ENCODE measurements at places on chromosomes 16 and 17.

- DNase-seq = no peak
Observed at GRCh38 chr16:9039210-9039609, 52.2 kb upstream of the HAPSTR1 start.

DNA sequence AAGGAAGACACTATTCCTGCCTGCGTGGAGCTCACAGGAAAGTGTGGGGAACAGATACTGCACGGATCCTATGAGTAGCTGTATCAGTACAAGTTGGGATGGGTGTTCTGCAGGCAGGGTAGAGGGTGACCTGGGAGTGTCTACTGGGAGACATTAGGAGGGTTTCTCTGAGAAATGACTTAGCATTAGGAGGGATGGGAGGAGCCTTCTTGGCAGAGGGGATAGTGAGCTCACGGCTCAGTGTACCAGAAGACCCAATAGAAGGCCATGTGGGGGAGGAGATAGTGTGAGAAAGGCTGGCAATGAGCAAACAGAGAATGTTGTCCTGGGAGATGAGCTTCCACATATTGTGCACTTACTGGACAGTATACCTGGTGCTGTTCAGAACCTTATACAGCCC, 109.1 kb downstream of the MSI2 start:
- no peak for DNase-seq

DNA sequence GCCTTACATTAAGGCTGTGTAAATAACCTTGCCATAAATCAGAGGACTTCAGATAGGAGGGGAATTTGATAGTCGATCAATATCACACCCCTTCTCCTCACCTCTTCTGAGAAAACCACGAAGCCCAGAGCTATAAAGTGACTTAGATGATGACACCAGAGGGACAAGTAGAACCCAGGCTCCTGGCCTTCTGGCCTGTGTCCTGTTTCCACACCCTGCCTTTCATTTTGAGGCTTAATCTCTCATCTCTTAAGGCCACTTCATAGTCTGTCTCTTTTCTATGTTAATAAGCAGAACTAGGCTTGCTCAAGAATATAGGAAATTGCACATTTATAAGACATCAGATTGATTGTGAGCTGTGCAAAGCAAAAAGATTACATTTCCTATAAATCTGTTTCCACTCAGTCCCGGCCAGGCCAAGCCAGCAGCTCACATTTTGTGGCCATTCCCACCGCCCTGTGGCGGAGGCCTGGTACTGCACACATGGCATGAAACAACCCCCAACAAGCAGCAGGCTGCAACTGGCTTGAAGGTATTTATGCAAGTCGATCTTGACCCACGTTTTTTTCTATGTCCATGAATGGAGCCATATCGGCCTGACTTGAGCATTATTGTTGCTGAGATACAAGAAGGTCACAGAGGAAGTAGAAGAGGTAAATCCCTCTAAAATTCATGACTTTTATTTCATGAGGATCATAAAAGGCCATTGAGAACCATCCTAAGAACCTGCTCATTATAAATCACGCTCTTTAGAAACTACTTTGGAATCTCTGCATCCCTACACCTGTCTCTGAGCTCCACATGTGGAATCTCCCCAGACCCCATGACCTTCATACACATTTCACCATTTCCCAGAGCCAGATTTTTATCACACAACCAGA, 93.7 kb downstream of the PMP22 start:
- peak; percentile 22 for DNase-seq

DNA sequence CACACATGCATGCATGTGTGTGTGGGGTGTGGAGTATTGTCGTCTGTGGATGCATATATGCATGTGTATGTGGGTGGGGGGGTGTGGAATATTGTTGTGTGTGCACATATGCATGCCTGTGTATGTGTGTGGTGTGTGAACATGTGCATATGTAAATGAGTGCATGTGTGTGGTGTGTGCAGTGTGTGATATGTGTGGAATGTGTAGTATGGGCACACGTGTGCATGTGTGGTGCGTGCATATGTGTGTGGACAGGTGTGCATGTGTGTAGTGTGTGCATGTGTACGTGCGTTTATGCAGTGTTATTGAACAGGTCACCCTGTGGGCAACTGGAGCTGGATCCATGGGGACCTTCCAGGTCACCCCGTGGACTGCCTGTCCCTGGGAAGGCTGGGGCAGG, 18.7 kb downstream of the RBFOX3 start:
- DNase-seq = no peak

- DNase-seq = no peak
Observed at GRCh38 chr17:16197276-16197675, 18.1 kb downstream of the NCOR1 start.

- no peak for DNase-seq
Observed at GRCh38 chr16:4517812-4518680, 20.5 kb downstream of the CDIP1 start.

GRCh38 chr16:19299565-19299964, 14.0 kb downstream of the CLEC19A start:
- DNase-seq = no peak

DNA sequence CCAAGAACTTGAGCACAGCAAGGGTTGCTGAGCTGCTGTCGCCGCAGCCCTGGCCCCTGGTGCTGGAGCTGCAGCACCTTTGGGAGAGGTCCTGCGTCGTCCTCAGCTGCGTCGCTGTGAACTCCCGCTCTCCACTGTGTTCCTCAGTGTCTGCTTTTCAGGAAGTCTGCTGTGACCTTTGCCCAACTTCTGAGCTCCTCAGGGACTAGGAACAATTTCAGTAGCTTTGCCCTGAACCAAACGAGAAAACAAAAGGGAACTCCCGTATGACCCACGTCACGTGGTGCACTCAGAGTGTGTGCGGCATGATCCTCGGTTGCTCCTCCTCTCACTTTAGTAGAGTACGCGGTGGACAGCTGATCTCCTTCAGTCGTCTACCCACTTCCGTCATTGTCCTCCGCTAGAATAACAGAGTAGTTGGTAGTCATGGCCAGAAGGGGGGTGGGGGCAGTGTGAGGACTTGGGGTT, 44.2 kb downstream of the WDR45B start:
- no peak for DNase-seq

GRCh38 chr17:33342025-33342424, 48.9 kb upstream of the ASIC2 start:
- DNase-seq = no peak

DNA sequence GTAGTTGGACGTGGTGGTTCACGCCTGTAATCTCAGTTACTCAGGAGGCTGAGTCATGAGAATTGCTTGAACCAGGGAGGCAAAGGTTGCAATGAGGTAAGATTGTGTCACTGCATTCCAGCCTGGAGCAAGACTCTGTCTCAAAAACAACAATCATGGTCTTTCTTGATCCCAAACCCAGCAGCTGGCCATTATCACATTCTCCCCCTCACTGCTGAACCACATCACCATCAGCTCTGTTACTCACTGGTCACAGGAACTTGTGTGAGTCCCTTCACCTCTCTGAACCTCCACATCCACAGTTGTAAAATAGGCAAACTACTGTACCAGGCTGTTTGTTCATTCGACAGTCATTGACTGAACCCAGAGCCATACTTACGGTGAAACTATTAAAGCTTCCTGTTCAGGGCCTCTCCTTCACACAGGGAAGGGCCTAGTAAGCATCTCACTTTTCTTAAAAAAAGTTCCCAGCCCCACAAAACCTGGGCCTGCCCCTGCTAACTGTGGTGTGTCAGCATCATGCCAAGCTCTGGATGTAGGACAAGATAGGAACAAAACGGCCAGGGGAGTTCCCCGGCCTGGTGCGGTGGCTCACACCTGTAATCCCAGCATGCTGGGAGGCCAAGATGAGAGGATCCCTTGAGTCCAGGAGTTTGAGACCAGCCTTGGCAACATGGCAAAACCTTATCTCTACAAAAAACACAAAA, 104.7 kb downstream of the COPRS start:
- peak; percentile 83 for DNase-seq

DNA sequence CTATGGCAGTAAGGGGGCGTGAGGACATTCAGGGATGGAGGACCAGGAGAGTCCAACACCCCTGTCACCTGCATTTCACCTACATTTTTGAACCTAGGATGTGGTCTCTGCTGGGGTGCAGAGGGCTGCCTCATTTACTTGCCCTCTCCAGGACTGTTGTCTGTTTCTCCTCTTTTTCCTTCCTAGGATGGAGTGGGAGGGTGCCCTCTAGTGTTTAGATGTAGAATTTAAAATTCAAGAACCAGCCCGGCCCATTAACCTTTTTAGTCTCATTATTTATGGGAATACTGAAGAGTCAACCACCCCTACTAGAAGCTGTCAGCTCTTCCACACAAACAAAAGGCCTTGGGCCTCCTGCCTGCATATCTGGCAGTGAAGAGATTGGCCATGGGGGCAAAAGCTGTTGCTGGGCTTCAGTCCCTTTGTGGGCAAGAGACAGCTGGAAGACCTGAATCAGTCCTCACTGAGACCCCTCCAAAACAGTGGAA, 2.5 kb upstream of the STARD3 start:
- no peak for DNase-seq

DNA sequence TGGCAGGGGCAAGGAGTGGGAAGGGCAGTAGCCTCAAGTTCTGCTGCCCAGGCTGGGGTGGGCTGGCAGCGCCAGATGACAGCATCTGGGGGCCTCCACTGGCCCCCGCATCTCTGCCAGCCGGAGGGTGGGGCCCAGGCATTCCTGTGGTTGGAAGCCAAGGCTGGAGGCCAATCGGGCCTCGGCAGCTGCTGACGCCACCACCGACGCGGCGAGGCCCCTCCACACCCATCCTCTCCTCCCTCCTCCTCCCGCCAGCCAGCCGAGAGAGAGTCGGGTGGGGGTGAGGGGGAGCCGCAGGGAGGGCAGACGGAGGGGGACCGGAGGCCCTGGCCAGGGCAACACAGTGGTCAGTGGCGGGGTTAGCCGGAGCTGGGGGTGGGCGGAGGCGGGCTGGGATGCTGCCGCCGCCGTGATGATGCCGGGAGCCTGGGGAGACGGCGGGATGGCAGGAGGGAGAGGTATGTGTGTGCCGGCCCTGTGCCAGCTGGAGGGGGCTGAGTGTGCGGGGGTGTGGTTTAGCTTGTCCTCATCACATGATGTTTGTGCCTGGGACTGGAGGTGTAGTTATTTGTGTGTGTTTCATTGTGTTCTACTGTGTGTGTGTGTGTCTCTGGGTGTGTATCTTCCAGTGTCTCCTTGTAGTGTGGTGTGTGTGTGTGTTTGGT, 36.6 kb downstream of the ARHGAP23 start:
- DNase-seq = peak; percentile 76

DNA sequence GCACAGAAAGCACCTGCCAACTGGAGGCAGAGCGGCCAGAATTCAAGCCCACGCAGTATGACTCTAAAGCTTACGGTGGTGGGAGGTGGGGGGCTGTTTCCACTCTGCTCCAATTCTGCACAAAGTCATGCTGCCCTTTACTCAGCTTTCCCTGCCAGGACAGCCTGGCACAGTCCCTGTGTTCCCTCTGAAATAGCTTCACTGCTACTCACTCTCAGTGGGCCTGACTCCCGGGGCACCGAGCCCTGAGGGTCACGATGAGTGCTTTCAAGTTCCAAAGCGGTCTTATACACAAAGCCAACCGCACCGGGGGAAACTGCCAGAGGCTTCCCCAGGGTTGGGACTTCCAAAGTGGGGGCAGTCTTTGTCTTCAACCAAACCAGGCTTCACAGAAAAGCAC, 306.1 kb upstream of the XYLT1 start:
- DNase-seq = no peak

- no peak for DNase-seq
Observed at GRCh38 chr16:27632216-27632615, 82.3 kb downstream of the KATNIP start.

DNA sequence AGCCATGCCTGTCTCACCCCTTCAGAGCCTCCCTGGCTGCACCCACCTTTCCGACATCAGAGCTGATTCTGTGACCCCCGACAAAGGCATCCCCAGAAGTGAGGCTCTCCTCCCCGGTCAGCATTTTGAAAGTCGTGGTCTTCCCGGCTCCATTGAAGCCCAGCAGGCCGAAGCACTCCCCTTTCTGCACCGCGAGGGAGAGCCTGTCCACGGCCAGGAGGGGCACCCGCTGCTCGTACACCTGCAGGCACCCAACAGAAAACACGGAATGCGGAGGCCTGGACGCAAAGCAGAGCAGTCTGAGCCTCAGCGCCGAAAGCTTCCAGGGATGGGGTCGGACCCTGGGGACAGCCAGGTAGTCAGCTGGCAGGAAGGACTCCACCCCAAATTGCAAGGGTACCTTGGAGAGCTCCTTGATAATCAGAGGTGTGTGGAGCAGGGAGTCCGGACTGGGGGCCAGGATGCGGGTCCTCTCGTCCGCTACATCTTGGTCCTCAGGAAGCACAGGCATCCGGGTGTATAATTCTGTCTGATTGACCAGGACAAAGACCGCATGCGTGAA, 13.1 kb upstream of the RNPS1 start:
- DNase-seq = no peak

- no peak for DNase-seq
Observed at GRCh38 chr16:11405331-11406176, 60.3 kb downstream of the RMI2 start.

DNA sequence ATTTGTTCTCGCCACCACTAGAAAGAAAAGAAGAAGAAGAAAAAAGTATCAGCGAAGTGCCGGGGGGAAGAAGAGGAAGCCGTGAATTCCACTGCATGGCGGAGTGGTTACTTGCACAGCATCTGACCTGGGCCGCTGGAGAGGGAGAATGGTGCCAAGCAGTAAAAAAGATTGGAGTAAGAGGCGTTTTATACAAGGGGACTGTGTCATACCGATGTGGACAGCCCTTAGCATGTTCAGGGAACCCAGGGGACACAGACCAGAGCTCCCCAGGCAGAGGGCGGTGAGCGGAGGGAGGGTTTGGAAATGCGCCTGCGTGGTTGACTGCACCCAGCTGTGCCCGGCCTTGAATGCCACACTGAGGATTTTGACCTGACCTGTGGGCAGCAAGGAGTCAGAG, 52.8 kb downstream of the PLXDC1 start:
- no peak for DNase-seq

GRCh38 chr16:57310801-57311200, 26.3 kb upstream of the PLLP start:
- no peak for DNase-seq

- DNase-seq = no peak
Observed at GRCh38 chr16:65280845-65281512, 159.1 kb upstream of the CDH11 start.

DNA sequence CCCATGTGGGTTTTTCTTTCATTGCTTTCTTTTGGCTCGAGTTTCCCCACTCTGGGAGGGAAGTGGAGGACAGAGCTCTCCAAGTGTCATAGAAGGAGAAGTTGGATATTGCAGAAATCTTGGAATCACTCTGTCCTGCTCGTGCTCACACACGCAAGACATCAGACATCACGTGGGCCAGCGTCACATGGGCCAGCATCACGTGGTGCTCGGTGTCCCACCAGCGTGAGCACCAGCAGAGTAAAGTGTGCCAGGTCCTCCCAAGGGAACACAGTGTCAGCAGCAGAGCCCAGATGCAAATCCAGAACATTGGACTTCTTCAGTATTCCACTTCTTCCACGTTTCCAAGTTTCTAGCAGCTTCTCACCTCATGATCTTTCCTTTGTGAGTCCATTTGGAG, 327.0 kb downstream of the FOXL1 start:
- DNase-seq = no peak

GRCh38 chr17:3762922-3763776, 37.8 kb downstream of the ITGAE start:
- DNase-seq = no peak
